ENCODE measurements at places on chromosomes 3 and 15. TPM values are rescaled to one million over a fixed set of nuclear protein-coding genes. Genes with fewer than 3 reads are reported as not detected.

GRCh38 chr15:48510976-48511375, 134.5 kb downstream of the FBN1 start:
- DNase-seq = no peak

DNA sequence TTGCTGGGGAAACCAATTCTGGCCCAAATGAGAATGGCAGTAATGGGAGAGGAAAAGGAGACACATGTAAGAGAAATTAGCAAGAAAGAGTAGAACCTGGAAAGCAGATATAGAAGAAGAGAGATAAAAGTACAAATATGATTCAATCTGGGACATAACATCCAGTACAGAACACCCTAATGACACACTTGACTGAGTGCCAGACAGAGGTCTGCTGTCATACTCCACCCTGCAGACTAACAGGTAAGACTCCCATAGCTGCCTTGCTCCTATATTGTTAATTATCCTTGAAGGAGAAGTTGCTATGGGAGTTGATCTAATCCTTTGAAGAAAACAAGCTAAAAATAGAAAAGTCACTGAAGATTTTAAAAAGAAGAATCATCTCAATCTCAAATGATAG, 21.1 kb downstream of the CCPG1 start:
- DNase-seq = no peak

Gene LRRC34
- total RNA-seq = 2.5 TPM

DNA sequence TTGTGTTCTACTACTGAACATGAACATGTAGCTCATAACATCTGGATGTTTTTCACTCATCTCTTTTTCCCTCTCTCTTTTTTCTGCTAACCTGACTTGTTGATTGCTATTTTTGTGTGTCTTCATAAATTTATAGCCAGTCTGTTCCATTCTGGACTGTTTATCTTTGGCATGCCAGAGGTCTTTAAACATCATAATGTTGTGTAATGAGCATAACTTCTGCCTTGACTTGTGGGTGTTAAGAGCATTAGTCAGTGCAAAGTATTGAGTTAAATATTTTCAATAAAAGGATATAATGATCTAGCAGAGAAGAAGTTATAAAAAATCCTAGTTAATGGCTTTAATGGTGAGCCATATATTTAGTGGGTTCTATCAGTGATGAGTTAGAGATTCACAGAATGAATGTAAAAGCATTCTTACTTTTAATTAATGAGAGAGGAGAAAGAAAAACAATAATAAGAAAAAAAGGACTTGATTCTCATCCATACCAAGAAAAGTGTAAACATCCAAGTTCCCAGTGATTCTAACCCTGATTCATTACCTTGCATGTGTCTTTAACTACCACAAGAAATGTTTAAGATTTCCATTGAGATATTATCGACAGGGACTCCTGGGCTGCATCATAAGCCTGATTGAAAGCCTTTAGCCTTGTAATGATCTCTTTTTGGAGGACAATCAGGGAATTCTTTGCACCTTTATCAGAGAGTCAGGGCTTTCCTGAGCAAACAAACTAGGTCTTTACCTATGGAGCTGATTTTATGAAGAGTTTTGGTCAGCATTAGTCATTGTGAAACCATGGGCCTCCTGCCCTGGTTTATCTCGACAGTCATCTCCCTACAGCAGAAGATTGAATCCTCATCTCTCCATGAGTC, 22.9 kb downstream of the MITF start:
- DNase-seq = no peak

Gene WDR72
- total RNA-seq = not detected

GRCh38 chr3:49529567-49529966, 24.7 kb upstream of the BSN start:
- DNase-seq = no peak

- DNase-seq = no peak
Measured at GRCh38 chr3:12445523-12446240, 38.6 kb upstream of the TSEN2 start.

Gene CADPS
- not detected for total RNA-seq

DNA sequence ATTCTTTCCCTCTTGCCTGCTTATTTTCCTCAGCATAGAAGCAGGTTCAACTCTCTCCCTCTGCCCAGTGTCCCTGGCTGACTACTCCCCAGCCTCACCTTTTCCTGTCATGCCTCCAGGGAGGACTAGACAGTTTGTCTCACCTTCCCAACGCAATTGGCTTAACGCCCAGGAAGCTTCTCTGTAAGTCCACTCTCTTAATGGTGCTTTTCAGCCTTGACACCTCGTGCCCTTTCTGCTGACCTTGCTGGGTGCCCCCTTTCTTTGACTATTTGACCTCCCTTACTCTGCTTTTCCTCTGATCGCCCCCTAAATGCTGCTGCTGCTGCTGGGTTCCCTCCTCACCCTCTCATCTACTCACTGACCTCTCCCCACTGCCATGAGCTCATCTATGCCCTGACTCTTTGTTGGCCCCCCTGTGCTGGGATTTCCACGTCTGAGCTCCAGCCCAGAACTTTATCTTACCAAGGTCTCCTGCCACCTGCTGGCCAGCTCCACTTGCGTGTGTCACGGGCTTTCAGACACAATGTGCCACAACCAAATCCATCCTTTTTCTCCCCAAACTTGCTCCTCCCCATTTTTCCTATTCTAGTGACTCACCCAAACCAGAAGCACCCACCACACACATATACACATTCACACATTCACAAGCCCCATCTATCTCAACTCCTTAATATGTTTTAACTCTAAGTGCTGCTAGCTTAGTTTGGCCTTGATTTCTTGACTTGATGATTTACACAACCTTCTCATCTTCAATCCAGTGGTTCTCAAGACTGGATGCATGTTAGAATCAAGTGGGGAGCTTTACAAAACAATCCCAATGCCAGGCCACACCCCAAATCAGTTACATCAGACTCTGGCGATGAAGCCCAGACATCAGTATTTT, 16.6 kb downstream of the EPB42 start:
- peak; percentile 67 for DNase-seq

Gene B3GNT5
- 29.4 TPM for total RNA-seq

DNA sequence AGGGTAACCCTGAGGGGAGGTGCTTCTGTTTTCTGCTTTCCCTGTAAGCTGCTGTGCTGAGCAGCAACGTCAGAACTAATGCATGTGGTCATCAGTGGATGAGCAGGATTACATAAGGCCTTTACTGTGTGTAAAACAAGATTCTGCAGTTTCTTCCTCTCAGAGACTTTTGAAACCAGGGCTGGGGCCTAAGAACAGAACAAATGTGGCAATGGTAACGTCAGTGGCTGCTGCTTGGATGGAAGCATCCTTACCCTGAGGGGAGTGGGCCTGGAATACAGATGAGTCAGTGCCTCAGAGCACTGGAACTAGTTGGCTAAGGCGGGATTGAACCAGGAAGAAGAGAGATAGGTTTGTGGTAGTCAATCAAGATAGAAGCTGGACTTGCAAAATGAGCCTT, 180.2 kb upstream of the KCNH8 start:
- no peak for DNase-seq

DNA sequence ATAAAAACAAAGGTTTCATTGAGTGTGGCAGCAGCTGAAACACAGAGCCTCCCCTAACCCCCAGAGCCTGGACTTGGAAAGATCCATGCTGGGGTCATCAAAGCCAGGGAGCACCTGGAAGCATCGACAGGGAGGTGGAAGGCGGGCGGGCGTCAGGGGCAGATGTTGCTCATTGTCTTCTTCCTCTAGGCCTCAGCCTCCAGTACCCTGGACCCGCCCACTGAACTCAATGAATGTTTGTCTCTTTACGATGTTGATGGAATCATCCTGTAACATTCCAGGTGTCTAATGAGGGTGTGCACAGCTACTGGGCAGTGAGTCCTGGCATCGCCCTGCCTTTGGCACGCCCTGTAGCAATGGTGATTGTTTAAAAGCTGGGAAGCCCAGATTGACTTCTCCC, 9.8 kb downstream of the GP5 start:
- DNase-seq = no peak

- DNase-seq = peak; percentile 17
Measured at GRCh38 chr15:42736178-42736792, 643 bp downstream of the CDAN1 start.

DNA sequence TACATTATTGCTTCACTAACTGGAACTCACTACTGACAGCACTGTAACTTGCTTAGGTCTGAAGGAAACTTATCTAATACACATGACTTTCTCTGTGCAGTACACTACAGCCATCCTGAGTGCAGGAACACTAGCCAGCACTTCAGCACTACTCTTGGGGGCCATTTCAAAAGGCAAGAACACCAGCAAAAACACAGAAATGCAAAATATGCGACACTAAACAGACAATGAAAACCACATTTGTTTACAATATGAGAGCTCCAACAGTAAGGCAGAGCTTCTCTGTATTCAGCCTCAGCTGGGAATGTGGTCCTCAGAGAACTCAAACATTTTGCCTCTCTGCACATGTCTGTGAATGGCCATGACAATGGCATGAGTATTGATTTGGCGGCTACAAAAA, 109.6 kb downstream of the ARRDC4 start:
- no peak for DNase-seq

GRCh38 chr15:47516972-47517371, 200.3 kb upstream of the SEMA6D start:
- DNase-seq = no peak

All from endothelial cell of umbilical vein (primary cell).